ENCODE measurements at places on chromosomes 7 and 10.

DNA sequence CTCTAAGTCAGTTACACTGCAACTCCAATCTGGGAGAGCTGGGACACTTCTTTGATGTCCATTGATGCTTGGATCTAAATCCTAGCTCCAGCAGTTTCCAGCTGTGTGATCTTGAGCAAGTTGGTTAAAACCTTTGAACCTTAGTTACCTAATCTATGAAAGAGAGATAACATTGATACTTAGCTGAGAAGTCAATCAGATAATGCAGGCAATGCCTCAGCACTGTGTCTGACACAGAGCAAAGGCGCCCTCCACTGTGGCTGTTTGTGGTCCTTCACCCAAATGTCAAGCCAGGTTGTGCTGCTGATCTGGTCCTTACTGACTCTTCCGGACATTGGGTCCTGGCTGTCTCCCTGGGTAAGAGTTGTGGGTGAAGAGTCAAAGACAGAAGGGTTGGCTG lies 20.2 kb downstream of the DNTT start:
- no peak for DNase-seq

DNA sequence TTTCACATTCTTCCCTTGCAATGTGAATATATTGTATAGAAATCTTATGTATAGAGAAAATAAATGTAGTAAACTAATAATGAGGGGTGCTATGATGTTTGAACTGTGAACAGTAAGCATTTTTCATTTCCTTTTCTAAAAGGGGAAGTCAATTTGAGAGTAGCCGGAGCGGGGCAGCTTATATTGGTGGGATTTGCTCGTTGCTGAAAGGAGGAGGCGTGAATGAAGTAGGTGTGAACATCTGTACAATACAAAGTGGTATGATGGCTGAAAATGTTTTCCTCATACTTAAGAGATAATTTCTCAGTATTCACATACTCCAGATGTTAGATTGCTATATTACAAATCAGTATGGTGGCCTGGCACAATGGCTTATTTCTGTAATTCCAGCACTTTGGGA lies 87.1 kb downstream of the SRI start:
- no peak for DNase-seq

DNA sequence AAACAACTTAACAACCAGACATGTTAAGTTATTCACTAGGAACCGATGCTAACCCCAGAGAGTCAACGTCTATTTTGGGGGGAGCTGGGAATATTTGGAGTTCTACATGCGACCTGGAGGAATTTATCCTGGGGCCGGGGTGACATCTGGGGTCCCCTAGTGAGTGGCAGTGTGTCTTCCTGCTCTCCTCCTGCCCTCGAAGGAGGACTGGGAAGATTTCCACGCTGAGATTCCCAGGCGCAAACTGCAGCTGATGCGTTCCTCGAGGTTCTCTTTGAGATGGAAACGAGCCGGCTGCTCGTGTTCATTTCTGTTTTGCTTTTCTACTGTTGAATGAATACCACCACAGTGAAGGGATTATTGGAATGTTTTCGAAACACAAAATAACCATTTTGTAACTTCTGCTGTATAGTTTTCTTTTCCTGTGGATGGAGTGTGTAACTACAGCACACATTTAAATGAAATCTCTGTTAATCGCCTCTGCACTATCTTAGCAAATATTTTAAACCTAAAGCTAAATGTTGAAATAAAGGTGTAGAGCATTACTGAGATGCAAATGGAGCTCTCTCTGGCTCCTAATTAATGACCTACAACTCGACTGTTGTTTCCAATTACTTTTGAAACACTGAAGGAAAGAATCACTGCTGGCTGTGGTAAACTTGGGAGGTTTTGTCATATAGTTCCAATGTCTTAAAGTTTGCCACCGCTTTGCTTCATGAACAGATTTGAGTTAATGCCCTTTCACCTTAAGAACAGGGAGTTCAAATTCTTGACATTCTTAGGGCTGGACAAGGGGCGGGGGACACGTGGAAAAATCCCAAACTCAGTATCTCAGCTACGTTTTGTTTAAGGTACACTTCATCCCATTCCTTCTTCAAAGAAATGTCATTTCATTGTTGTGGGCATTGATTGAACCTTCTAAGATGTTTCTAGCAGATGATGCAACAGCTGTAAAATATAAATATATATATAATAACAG lies 21.1 kb downstream of the GATA3 start:
- no peak for DNase-seq

- DNase-seq, result no peak
These were observed 21.0 kb upstream of the RALA start for GRCh38 chr7:39602351-39602750.

DNA sequence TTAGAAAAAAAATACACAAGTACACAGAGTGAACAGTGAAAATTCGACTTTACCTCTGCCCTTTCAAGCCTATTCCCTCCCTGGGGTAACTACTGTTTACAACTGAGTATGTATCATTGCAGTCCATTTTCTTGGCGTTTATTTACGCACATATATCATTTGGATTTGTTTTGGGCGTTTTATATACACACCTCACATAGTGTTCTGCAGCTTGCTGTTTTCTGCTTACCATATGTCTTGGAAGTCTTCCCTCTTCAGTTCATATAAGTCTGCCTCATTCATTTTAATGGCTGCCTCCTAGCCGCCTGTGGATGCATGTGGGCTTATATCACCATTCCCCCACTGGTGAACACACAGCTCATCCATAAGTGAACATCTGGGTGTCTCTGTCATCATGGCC lies 41.6 kb upstream of the COL13A1 start:
- no peak for DNase-seq

- DNase-seq, result no peak
These were observed 34.7 kb downstream of the ARL4A start for GRCh38 chr7:12722136-12722535.

Measured in globus pallidus (tissue), 1 donor.